ENCODE measurements at places on chromosomes 3 and 15.

GRCh38 chr15:86557018-86557550, 477.4 kb downstream of the AGBL1 start:
- no peak for DNase-seq

- DNase-seq = no peak
Observed at GRCh38 chr3:31960793-31961431, 20.1 kb downstream of the OSBPL10 start.

- DNase-seq = peak; percentile 21
Observed at GRCh38 chr15:51162865-51163762, 68.4 kb upstream of the TNFAIP8L3 start.

DNA sequence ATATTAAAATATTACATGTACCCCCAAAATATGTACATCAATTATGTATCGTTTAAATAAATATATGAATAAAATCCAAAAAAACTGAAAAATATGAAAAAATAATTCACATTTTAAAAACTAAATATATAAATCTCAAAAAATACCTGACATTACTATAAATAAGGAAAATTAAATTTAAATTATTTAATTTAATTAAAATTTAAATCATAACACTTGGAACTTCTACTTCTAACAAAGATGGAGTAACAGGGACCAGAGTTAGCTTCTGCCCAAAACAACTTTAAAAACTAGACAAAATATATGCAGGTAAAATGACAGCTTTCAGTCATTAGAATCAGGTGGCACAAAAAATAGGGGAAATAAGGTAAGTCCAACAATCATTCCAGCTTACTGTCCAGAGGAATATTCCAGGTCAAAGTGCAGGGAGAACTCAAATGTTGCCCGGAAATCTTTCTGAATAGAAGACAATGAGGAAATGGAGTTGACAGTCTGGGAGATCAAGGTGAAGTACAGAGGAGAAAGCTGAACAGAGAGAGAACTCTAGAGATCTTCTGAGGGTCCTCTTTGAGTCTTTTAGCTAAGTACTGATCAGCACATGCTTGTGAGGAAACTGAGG, 207.7 kb upstream of the ATP11B start:
- no peak for DNase-seq

- no peak for DNase-seq
Observed at GRCh38 chr3:186152361-186152798, 43.5 kb upstream of the ETV5 start.

DNA sequence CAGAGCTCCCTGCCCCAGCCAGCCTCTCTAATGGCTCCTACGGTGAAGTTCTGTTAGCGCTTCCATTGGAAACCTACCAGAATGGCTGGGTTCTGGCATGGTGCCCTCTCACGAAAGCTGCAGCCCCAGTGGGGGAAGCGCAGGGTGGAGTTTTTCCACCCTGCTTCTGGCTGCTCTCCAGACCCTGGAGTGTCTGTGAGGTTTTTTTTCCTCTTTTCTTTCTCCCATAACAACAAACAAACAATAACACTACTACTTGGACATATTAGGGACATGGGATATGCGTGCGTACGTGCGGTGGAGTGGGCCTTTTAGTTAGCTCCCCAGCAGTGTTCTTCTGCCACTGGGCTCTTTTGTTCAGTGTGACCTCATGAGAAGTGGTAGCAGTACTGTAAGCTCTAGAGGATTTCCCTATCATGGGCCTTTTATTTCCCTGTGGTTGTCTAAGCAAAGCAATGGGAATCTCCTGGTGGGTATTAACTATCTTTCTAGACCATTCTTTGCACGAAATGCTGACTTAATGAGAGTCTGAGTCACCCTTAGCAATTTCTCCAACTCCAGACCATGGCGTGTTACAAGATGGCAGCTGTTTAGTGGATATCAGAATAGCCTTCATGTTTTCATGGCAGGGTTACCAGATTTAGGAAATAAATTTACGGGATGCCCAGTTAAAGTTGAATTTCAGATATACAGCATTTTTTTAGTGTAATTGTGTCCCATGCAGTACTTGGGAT, 161.9 kb downstream of the FNDC3B start:
- DNase-seq = no peak

GRCh38 chr3:47098910-47099309, 65.0 kb downstream of the SETD2 start:
- no peak for DNase-seq

DNA sequence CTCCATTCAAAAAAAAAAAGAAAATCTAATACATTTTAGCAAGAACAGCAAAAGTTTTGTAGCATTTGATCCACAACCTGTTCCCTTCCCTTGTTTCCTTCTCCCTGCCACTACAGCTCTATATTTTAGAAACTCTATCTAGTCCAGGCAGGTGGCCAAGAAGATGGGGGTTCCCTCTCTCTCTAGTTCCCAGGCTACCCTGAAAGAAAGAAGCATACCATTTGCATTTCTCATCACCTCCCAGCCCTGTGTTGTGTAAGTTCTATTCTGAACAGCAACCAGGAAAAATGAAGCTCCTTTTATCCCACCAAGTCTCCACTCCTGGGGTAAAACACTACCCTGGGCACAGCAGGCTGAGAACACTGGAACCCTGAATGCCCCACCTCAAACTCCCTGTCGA, 100.0 kb downstream of the PCCB start:
- DNase-seq = no peak

DNA sequence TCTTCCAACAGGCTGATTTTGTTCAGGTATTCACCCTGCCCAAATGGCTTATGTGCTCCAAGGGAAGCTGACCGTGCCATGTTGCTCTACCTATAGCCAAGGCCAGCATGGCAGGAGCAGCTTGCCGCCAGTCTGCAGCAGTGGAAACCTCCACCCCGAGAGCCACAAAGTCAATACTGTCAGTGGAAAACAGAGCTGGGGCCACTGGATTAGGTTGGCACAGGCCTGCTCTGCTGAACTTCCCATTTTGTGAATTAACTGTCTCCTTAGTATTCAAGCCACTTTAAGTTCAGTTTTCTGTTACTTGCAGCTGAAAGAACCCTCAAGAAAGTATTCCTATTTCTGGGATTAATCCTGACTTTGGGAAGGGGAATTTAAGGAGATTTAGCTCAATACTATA, 63.8 kb upstream of the XCR1 start:
- DNase-seq = no peak

GRCh38 chr3:160830796-160831195, 74.8 kb downstream of the PPM1L start:
- no peak for DNase-seq

- DNase-seq = no peak
Observed at GRCh38 chr3:140636406-140637138, 41.3 kb upstream of the TRIM42 start.

GRCh38 chr3:117628823-117629291, 919.3 kb downstream of the TUSC7 start:
- no peak for DNase-seq

GRCh38 chr3:167969548-167969947, 126.2 kb downstream of the GOLIM4 start:
- DNase-seq = no peak

DNA sequence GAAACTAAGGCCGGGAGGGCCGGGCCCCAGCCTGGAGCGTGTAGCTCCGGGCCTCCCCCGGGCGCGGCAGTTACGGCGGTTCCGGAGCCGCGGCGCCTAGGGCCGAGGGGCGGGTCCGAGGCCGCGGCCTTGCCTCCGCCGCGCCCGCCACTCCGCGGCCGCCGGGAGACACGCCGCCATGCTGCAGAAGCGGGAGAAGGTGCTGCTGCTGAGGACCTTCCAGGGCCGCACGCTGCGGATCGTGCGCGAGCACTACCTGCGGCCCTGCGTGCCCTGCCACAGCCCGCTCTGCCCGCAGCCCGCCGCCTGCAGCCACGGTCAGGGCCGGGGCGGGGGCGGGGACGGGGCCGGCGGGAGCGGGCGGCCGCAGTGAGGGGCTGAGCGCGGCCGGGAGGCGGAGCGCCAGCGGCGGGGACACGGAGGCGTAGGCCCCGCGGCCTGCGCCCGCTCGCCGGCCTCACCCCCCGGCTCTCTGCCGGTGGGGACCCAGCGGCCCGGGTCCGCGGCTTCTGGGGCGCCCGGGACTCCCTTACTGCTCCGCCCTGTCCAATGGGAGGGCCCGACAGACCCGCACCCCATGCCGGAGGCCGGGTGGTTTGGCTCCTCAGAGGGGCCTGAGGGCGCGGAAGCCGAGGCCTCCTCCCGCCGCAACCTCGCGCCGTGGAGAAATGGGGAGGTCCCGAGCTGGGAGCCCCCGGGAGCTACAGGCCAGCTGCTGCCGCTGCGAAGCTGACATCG, at the start of gene DIS3L:
DIS3L (plus strand) TSS at position 150 of the 738 bp plus-strand sequence; CDS start at position 179, 29 bp downstream.
- peak; percentile 26 for DNase-seq

- no peak for DNase-seq
Observed at GRCh38 chr3:101279162-101279561, 41.2 kb downstream of the IMPG2 start.

DNA sequence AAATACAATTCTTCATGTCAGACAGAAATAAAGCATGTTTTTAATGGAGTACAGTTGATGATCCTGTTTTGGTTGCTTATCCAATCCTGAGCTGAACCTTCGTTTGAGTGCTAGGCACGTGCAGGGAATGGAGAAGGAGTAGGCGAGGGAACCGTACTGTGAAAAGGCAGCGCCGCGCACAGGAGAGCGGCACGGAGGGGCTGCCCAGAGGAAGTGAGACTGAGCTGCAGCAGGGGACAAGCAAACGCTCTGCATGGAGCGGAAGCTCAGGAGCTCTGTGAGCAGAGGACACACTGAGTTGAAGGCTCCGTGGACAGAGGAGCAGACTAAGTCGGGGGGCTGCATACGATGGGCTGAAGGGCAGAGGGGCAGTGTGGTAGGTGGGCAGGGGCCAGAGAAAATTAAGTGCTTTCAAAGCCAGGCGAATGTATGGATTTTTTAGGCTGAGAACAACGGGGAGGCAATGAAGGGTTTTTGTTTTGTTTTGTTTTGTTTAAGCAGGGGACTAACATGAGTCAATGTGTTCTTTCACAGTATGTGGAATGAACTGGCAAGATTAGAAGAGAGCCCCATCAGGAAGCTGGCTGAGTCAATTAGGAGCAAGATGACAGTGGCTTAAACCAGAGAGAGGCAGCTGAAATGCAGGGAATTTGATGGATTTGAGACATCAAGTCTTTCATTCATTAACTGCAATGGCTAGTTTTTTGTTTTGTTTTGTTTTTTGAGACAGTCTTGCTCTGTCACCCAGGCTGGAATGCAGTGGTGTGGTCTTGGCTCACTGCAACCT, 23.8 kb upstream of the TM2D3 start:
- no peak for DNase-seq

- DNase-seq = no peak
Observed at GRCh38 chr15:74257623-74258022, 21.5 kb downstream of the CCDC33 start.

- DNase-seq = no peak
Observed at GRCh38 chr15:77391372-77391951, 28.4 kb downstream of the PEAK1 start.

GRCh38 chr15:22895465-22896190, 57.2 kb downstream of the NIPA2 start:
- DNase-seq = no peak

GRCh38 chr15:25797936-25798901, 64.9 kb downstream of the ATP10A start:
- no peak for DNase-seq

DNA sequence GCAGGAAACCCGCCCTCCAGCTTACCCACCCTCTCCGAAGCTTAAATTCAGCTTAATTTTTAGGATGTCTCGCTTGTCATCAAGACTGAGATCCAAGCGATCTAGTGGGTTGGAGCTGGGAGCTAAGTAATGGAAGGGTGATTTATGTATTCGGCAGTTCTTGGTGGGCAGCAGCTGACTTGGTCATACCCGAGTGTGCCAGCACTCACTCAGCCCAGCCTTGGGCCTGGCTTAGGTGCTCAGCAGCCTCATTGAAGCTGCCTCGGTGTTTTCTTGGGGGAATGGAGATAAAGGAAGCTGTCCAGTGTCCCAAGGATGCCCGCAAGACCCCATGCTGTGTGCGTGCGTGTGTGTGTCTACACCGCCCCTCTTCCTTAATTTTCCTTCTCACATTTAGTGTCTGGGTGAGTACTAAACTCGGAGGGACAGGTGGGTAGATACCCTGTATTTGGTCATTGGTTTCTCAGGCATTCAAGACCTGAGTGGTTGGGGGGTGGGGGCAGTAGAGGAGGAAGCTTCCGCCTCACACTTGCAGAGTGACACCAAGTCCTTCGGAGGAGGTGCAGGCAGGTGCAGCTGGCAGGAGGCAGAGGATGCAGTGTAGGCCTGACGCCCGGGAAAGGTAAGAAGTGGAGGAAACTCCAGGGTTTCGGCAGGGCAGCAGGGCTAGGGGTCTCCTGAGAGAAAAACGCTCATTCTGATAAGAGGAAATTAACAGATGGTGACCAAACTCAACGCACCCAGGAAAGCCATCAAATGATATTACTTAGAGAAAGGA, 92.8 kb downstream of the PCSK6 start:
- DNase-seq = no peak

- no peak for DNase-seq
Observed at GRCh38 chr3:99969136-99969535, 145.2 kb downstream of the FILIP1L start.

DNA sequence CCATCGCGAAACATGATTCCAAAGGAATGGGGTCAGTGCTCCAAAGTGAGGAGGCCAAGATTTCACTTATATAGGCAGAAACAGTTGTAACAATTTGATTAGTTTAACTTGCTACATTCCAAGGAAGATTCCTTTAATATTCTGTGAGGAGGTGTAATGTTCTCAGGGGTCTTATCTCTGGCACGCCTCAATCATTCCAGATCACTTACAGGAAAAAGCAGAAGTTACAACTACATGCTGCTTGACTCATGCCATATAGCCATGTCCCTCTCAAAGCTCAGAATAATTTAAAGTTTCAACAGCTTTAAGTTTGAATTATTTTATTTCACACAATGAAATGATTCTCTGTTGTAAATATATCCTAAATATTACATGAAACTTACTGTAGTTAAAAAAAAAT, 3.5 kb upstream of the FYTTD1 start:
- DNase-seq = no peak

DNA sequence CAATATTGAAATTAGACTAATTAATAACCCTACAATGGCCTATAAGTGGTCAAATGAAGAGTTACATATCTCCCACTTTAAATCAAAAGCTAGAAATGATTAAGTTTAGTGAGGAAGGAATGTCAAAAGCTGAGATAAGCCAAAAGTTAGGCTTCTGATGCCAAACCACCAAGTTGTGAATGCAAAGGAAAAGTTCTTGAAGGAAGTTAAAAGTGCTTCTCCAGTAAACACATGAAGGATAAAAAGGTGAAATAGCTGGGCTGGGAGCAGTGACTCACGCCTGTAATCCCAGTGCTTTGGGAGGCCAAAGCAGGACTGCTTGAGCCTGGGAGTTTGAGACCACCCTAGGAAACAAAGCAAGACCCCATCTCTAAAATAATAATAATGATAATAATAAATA, 46.9 kb upstream of the DCUN1D1 start:
- DNase-seq = no peak

GRCh38 chr3:14379843-14380242, 22.6 kb upstream of the SLC6A6 start:
- no peak for DNase-seq

DNA sequence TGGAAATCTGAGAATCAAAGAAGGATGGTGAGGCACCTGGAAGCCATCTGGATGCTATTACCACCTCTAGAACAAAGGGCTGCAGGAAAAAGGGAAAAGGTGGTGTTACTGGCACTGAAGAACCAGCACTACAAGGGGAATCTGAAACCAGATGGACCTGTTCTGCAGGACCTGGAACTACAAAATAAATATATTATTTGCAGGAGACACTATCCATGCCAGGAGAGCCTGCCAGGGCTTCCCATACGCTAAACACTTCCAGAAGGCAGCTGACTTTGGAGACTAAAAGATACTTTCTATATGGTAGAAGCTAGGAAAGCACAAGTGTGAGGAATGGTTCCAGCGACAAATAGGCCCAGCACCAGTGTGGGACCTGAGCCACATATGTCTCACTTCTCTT, 83.4 kb upstream of the POU1F1 start:
- no peak for DNase-seq

GRCh38 chr3:189369636-189370035, 197.9 kb downstream of the TPRG1 start:
- DNase-seq = no peak

All from stimulated activated CD8-positive, alpha-beta memory T cell treated with anti-CD3 and anti-CD28 coated beads, Interleukin-2, amount 100 ng/mL, for 1 hour (primary cell).